ENCODE measurements at places on chromosomes 4 and X.

- no peak for DNase-seq
Observed at GRCh38 chr4:5574386-5574785, 134.0 kb downstream of the EVC2 start.

DNA sequence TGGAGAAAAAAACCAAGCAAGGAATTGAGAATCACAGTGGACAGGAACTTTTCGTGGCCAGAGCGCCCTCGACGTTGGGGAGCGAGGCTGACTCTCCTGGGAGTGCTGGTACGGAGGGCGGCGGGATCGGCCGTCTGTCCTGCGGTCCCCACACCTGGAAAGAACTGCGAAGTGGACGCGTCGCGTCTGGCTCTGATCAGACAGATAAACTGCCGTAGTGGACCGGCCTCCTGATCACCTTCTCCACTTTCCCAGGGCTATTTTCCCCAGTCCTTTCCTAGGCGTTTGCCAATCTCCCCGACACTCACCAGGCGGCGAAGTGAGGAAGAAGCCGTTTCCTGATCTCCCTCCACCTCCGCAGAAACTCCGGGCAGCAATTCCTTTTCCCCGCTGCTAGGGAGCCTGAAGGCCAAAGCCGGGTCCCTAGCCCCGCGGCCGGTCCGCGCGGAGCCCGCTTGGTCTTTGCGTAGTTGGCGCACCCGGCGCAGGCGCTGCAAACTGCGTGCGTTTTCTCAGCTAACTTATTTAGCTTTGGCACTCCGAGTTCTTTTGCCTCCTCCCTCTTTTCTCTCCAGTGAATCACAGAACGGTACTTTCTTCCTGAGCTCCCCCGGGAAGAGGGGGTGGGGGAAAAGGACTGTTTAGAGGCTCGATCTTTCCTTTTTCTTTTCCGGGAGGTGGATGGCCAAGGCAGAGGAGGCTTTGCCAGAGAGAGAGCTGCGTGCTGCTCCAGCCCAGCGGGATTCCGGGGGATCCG lies at the start of gene ARSJ:
TSS of gene ARSJ (minus strand) at position 500 of the 757 bp plus-strand sequence. CDS start 813 bp downstream, outside the sequence.
- peak; percentile 46 for DNase-seq

DNA sequence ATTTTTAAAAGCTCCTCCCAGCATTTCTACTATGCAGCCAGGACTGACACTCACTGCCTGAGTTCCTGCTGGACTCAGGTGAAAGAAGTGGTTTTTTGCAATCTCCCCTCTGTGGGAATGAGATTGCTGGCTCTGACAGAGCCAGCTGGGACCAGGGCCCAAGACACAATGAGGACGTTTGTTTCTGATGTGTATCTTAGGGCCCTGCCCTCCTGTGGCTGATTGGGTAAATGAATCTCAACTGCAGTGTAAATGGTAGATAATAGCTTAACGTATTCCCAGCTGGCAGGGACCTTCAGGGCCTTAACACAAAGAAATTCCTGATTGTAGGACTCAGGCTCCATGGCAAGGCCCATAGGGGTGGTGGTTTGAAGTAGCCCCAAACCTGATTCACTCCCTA lies 85.8 kb upstream of the PRPS1 start:
- peak; percentile 78 for DNase-seq

- DNase-seq = no peak
Observed at GRCh38 chr4:138805736-138806135, 209.8 kb upstream of the NOCT start.

- DNase-seq = peak; percentile 56
Observed at GRCh38 chr4:11376571-11376970, 52.1 kb downstream of the HS3ST1 start.

GRCh38 chr4:137253949-137254348 lies 278.3 kb downstream of the PCDH18 start:
- DNase-seq = no peak

GRCh38 chr4:26715636-26716242 lies 131.9 kb downstream of the TBC1D19 start:
- DNase-seq = no peak

- DNase-seq = no peak
Observed at GRCh38 chr4:92636038-92636806, 332.5 kb downstream of the GRID2 start.

GRCh38 chr4:38268108-38268820 lies 308.1 kb downstream of the PTTG2 start:
- no peak for DNase-seq

- no peak for DNase-seq
Observed at GRCh38 chr4:73764513-73764912, 24.1 kb downstream of the CXCL8 start.

DNA sequence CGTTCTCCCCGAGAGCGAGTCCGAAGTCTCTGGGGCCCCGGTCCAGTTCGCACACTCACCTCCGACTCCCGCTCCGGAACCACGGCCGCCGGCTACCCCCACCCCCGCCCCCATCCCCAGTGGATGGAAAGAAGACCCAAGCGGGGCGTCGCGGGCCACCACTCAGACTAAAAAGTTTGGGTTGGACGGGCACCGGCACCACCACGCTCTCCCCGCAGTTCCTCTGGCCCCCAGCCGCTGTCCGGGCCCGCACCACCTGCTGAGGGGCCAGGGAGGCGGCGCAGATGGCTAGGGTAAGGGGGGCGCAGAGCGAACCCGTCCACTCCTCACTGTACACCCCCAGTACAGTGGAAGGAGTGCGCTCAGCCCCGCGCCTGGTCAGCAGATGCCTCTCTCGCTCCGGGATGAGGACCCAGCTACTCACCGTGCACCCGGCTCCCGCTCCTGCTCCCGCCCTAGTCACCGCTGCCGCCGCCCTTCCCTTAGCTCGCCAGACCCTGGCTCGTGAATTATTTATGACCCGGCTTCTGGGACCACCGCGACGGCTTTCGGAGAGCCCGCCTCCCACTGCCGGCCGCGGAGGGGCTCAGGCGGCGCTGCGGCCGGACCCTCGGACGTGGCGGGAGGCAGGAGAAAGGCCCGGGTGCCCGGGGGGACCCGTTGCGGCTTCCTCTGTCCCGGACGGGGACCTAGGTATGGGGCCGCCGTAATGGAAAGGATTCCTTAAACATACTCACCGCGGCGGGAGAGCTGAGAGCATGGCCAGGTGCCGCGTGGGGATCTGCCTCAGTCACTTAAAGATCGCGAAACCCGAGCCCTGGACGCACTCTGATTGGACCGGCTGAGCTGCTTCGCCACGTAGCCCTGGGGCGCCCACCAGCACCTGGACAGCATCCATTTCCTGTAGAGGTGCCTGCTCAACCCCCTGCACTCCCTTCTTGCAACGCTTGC lies at the start of gene PROM1:
TSS of gene PROM1 (minus strand) at position 783 of the 951 bp plus-strand sequence. CDS start 8,117 bp downstream, outside the sequence.
- no peak for DNase-seq

GRCh38 chrX:102712216-102712966 lies at the start of gene GPRASP2:
Gene GPRASP2, plus strand, starts transcription at chrX:102712448. Its CDS starts 2,422 bp downstream, at chrX:102714870.
- peak; percentile 64 for DNase-seq

GRCh38 chrX:101999644-102000539 lies 68.1 kb upstream of the ZMAT1 start:
- no peak for DNase-seq

GRCh38 chr4:10082047-10082446 lies 34.6 kb downstream of the WDR1 start:
- no peak for DNase-seq

- DNase-seq = no peak
Observed at GRCh38 chrX:44094821-44095530, 121.8 kb upstream of the NDP start.

DNA sequence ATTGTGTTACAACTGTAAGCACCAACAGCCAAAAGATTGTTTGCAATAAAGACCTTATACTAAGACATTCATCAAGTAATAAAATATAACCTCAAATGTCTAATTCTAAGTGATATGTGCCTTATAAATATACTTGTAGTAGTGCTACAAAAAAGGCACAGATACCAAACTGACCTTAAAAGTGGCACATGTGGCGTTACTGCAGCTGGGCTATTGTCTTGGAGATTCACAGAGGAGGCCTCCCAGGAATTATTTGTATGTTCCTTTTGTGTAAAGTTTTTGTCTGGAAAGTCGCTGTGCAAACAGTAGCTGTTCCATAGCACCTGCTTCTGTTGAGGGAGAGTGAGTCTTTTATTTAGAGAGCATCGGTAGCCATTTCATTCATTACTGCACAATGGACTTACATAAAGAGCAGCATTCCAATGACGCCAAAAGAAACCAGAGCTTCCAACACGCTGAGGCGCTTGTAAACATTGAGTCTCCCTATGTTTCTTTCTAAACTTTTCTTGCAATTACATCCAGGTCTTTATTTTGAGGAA lies 143.7 kb downstream of the RPA4 start:
- peak; percentile 94 for DNase-seq

DNA sequence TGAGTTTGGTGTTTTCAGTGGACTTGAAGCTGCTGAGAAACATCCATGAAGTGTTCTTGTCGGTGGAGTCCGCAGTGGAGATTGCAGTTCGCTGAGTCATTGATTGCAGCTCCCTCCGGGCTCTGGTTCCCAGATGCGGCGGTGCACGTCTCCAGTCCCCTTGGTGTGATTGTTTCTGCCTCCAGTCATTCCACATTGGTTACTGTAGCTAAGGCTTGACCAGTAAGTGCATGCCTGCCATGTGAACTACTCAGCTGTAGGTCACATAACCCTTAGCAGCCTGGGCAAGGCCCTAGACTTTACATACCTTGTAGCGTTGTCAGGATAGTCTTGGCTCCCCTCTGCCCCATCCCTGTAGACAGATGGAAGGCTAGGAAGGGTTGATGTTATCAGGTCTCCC lies 53.8 kb upstream of the CLCN4 start:
- DNase-seq = no peak

- no peak for DNase-seq
Observed at GRCh38 chr4:2337896-2338295, 76.0 kb upstream of the MXD4 start.

- DNase-seq = no peak
Observed at GRCh38 chr4:163072222-163072621, 94.5 kb downstream of the NAF1 start.

DNA sequence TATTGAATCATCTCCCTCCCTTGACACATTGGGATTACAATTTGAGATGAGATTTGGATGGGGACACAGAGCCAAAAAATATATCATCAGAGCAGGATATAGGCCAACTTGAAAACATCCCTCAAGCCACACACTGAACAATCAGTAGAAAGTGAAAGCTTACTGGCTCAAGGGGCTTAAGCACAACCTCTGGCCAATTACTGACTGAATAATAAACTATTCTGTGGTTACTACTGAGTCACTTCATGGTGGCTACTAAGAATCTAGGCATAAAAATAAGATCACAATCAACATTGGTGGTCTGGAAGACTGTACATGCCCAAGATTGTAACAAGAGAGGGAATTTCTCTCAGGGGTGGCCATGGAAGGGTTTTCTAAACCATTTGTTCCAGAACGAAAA lies 27.4 kb upstream of the GPR174 start:
- DNase-seq = no peak

- DNase-seq = no peak
Observed at GRCh38 chr4:7276515-7276914, 84.2 kb downstream of the SORCS2 start.

- peak; percentile 34 for DNase-seq
Observed at GRCh38 chr4:158410272-158410671, 111.4 kb upstream of the RXFP1 start.

- no peak for DNase-seq
Observed at GRCh38 chr4:28792917-28793597, 1927.1 kb upstream of the PCDH7 start.

DNA sequence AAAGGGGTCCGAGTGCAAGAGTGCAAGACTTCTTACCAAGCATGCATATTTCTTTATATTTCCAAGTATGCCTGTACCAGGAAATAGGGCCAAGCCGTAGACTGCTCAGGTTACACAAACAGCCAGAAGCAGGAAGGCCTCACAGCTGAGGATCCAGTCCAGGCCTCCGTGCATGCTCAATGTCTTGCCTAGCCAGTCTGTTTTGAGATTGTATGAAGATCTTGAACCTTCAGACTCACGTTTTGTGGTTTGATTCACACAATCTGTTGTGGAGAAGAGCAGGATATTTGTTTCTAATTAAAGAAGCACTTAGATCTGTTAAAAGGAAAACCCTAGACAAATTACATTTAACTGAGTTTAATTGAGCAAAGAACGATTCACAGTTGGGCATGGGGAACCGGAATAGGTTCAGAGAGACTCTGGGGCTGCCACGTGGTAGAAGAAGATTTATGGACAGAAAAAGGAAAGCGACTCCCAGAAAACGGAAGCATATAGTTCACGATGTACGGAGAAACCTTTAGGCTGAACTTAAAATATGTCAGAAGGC lies 1.2 kb downstream of the MGST2 start:
- DNase-seq = peak; percentile 59

GRCh38 chr4:47686294-47686872 lies 151.5 kb downstream of the CORIN start:
- peak; percentile 46 for DNase-seq

DNA sequence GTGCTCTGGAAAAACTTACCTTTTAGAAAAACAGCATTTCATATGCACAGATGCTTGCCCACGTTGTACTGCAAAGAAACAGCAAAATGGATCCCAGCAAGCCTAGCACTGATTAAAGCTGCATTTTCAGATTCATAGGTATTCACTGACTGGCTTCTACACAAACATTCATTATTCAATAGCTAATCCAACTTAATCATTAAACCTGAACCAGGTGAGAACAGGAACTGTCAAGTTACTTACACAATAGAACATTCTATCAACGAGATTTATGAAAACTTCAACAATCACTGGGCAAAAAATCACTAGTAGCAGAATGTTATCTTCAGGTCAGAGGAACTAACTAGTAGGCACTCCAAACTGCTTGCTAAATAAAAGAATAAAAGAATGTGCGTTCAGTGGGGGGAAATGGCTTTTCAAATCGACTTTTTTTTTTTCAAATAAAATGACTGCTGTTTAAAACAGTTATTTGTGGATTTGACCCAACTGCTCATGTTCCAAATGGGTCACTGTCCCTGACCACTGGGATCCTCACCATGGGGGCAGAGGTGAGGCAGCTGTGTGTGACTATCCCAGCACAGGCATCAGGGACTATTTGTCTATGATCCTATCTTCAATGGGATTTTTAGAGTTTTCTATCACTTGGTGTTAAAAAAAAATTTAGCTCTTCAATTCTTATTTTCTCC lies 42.3 kb downstream of the STX18 start:
- peak; percentile 9 for DNase-seq

DNA sequence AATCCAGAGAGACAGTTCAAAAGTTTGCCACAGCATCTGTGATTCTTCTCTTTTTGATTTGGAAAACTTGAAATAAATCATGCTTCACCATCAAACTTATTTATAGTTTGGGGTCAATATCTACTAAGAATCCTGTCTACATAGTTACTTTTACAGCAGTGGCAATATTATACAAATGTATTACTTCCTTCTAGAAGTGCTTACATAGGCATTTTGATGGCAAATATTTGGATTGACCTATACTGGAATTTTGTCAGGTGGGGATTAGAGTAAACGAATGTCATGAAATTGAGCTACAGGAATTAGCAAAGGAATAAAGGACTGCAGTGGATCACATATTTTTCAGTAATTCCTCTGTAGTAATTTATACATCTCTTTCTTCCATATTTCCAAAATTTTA lies 1885.5 kb upstream of the ADGRL3 start:
- no peak for DNase-seq

DNA sequence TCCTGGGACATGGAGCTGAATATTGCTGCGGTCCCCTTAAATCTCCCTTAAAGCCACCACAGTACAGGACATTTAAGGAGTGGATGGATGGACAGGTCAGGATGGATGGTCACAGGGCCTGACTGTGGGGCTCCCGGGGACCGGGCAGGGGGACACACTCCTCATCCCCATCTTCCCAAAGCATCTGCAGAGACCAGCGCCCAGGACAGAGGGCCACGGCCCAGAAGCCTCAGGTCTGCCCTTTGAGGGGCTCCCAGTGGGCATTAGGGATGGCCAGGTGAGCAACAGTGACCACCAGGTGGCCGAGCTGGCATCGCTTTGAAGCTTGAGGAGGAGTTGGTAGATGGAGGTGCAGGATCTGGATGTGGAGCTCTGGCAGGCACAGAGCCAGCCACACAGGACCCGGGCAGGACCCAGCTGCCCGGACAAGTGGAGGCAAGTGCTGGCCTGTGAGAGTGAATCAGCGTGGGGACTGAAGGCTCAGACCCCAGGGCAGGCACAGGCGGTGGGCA lies 51.4 kb downstream of the ABLIM2 start:
- DNase-seq = no peak

All from NCI-H146 (cell line).